ENCODE measurements at places on chromosomes 12 and 14.

- no peak for DNase-seq
These were observed 224.4 kb downstream of the FBXL14 start for GRCh38 chr12:1369938-1370500.

- no peak for DNase-seq
These were observed 44.6 kb downstream of the GNS start for GRCh38 chr12:64714551-64714968.

GRCh38 chr14:102464846-102465341 lies 44.7 kb downstream of the ANKRD9 start:
- no peak for DNase-seq

- no peak for DNase-seq
These were observed 522.1 kb downstream of the TMEM132D start for GRCh38 chr12:129381715-129382114.

- no peak for DNase-seq
These were observed 181.8 kb downstream of the RASSF9 start for GRCh38 chr12:85654456-85654840.

DNA sequence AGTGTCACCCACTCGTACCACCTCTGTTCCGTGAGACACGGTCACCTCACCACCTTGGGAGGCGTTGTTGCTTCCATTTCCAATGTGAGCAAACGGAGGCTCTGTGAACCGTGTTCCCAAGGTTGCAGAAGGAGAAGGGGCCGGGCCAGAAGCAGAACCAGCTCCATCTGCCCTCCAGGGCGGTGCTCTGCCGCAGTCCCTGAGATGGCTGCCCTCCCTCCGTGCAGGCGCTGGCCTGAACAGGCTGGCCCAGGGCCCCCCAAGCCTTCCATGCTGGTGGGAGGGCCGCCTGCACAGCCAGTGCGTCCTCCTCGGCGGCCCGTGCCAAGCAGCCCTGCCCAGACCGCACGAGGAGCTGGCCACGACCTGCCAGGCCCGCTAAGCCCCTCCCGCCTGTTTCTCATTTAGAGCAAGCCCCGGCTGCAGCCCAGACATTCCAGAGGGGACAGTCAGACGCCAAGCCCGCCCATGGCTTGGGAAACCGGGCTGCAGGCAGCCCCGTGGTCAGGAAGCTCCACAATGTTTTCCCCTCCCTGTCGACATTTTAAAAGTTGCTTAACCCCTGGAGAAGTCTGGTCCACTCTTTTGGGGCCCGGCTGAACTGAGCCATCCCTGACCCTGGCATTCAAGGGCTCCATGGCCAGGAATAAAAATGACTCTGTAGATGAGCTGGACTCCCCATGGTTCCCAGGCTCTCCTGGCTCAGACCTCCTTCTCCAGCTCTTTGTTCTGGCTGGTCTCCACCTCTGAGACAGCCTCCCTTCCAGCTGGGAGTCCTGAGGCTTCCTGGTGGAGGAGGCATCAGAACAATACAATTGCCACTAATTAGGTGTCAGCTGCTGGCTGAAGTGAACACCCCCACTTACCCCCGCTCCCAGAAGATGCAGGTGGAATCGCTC lies 236.0 kb downstream of the BCL11B start:
- DNase-seq = no peak

- no peak for DNase-seq
These were observed 5.2 kb downstream of the LPCAT3 start for GRCh38 chr12:7013101-7013500.

- DNase-seq = peak; percentile 57
These were observed 14.1 kb downstream of the SUSD6 start for GRCh38 chr14:69625299-69626131.

Data from stimulated activated CD4-positive, alpha-beta T cell treated with anti-CD3 and anti-CD28 coated beads, TNF-alpha, amount 100 ng/mL, for 4 hours (primary cell).